ENCODE measurements at places on chromosomes 12 and 14. TPM values are rescaled to one million over a fixed set of nuclear protein-coding genes. Genes with fewer than 3 reads are reported as not detected.

GRCh38 chr14:90400904-90401561 lies 4.2 kb downstream of the CALM1 start:
- DNase-seq, result no peak

GRCh38 chr12:59600171-59600570 lies 4.3 kb downstream of the SLC16A7 start:
- DNase-seq, result no peak

GRCh38 chr12:122459211-122459610 lies 36.7 kb upstream of the CLIP1 start:
- DNase-seq, result peak; percentile 35

DDHD1 gene
- 7.5 TPM for polyA plus RNA-seq

GRCh38 chr12:58425481-58426392 lies 484.4 kb downstream of the ATP23 start:
- DNase-seq, result peak; percentile 48

MIA2 gene
- polyA plus RNA-seq, result 77.6 TPM

HOXC5 gene
- polyA plus RNA-seq, result 3.6 TPM

DNA sequence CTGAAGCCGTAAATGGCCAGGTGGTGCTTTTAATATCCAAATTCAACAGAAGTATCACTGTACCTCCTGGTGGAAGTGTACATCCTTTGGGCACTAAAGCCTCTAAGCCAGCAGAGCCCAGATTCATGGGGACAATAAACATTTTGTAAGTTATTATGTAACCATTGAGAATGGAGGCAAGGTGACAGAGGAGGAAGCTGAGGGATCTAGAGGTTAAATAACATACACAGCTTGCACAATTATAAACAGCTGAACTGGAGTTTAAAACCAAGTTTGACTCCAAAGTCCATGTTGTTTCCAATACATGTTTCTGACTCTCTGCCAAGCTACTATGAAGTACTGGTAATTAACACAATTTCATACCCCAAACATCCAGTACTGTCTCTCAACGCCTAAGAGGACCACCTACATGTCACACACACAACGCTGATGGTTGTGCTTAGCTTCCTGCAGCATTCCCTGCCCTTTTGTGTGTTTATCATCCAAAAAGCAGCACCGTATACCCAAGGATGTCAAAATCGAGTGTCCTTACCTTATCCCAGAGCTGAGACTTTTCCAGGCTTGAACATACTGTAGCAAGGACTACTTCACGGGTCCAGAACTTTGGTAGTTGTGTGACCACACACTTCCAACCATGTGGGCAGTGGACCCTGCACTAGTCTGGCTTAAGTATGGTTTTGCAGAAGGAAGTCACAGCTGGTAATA lies 41.3 kb downstream of the EGLN3 start:
- DNase-seq, result no peak

DPY19L2 gene
- 83.7 TPM for polyA plus RNA-seq

DNA sequence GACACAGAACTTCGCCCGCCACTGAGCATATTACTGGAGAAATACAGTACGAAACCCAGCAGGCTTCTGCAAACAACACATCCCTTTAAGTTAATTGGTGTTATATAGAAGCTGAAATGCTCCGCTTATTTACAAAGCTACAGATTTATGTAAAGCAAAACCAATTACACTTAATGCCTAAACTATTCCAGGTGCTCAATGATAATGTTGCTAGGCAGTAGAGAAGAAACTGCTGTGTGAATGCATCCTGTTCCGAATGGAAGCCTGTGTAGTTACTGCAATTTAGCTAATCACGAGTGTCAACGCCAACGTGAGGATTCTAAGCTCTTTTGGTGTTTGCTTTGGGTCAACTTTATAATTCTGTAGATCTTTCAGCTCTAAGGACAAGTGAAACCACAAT lies 89.8 kb downstream of the SLC15A5 start:
- DNase-seq, result no peak

ZBTB42 gene
- 5.4 TPM for polyA plus RNA-seq

- no peak for DNase-seq
Measured at GRCh38 chr12:108358580-108358965, 19.5 kb upstream of the CMKLR1 start.

DNA sequence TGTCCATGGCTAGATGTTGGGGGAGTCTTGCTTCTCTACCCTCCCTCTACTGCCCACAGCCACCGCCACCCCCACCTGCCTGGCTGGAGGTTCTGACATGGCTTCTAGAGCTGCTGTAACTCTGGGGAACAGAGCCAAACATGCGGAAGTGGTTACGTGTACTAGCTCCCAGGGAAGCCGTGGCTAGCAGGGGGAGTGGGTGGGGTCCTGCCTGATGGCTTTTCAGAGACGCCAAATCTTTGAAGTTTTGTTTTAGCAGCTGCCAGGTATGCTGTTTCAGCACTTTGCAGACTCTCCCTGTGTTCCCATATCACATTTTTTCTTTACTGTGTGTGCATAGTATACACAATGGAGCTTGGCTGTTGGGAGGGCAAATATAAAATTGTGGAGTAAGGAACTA lies 150.3 kb downstream of the TGFB3 start:
- DNase-seq, result no peak

- peak; percentile 48 for DNase-seq
Measured at GRCh38 chr12:119902084-119902509, 25.0 kb upstream of the CIT start.

- no peak for DNase-seq
Measured at GRCh38 chr14:94120667-94121340, 8.6 kb downstream of the IFI27L2 start.

DNA sequence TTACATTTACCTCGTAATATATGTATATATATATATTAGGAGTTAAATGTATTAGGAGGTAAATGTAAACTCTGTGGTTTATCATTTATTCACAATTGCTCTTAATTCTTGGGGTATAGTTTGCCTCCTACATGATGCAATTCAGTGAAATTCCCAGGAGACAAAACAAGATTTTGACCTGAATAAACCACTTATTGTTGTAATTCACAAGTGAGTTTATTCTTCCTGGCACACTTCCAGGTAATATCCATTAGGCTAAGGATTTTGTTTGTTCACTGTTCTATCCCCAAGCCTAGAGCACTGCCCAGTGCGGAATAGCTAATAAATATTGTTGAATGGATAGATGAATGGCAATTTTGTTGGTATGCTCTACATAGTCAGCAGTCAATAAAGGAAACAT lies 3.0 kb downstream of the SMIM10L1 start:
- no peak for DNase-seq

- DNase-seq, result no peak
Measured at GRCh38 chr14:96271421-96271762, 15.4 kb downstream of the BDKRB1 start.

- DNase-seq, result no peak
Measured at GRCh38 chr12:52148464-52149181, 43.2 kb downstream of the KRT80 start.

GRCh38 chr14:54669721-54670561 lies 103.0 kb downstream of the SAMD4A start:
- no peak for DNase-seq

DNA sequence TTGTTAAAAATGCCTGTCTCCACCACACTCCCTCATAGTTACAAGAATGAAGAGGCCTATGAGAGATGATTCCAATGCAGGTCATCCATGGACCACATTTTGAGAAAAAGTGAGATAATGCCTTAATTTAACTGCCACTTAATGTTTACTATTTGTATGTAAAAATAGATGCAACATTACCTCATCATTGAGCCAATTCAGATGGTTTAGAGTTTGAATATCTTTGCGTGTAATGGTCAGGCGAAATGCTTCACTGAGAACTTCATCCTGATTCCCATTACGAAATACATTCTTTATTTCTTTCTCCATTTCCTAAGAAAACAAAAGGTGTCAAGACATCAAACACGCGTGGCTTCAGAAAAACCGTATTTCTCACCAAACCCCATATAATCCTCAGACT lies 42.3 kb downstream of the SENP1 start:
- no peak for DNase-seq

GRCh38 chr12:29971446-29971845 lies 187.7 kb upstream of the TMTC1 start:
- no peak for DNase-seq
